ENCODE measurements at places on chromosomes 3 and 15. TPM values are rescaled to one million over a fixed set of nuclear protein-coding genes. Genes with fewer than 3 reads are reported as not detected.

The PYDC2 gene
- total RNA-seq = not detected

The SKOR1 gene
- 0.12 TPM for total RNA-seq

The NLGN1 gene
- 20.1 TPM for total RNA-seq

The STRIT1 gene
- not detected for total RNA-seq

The P2RY14 gene
- total RNA-seq = not detected

The IL12A gene
- total RNA-seq = 4.1 TPM

The CSTA gene
- 1.1 TPM for total RNA-seq

The FBXO45 gene
- total RNA-seq = 11.0 TPM

The GOLGA8Q gene
- 2.2 TPM for total RNA-seq

The TRH gene
- not detected for total RNA-seq

The POLQ gene
- total RNA-seq = 6.5 TPM

The ZKSCAN7 gene
- 7.4 TPM for total RNA-seq

The SECISBP2L gene
- total RNA-seq = 25.3 TPM

The ABI3BP gene
- 7.0 TPM for total RNA-seq

The VEPH1 gene
- total RNA-seq = 56.1 TPM

The ERC2 gene
- 0.75 TPM for total RNA-seq

The AHSG gene
- not detected for total RNA-seq

The OIP5 gene
- total RNA-seq = 12.1 TPM

The TNK2 gene
- total RNA-seq = 12.0 TPM

The THAP10 gene
- total RNA-seq = 4.6 TPM

The USP19 gene
- total RNA-seq = 56.4 TPM

The MITF gene
- total RNA-seq = 23.7 TPM

The CPA3 gene
- total RNA-seq = not detected

The TJP1 gene
- total RNA-seq = 69.4 TPM

The KCNH8 gene
- total RNA-seq = under 0.01 TPM

The C3orf85 gene
- total RNA-seq = not detected

The CTXN2 gene
- total RNA-seq = not detected

The EFCC1 gene
- total RNA-seq = not detected

The GOLGA6B gene
- total RNA-seq = not detected

The BMF gene
- 3.1 TPM for total RNA-seq

The ARGFX gene
- total RNA-seq = not detected

The APOD gene
- 0.11 TPM for total RNA-seq

The CLDN11 gene
- 264 TPM for total RNA-seq

The NR2E3 gene
- 0.25 TPM for total RNA-seq

The IGDCC3 gene
- under 0.01 TPM for total RNA-seq

The C3orf20 gene
- not detected for total RNA-seq

The GTF2A2 gene
- 14.7 TPM for total RNA-seq

The CADM2 gene
- not detected for total RNA-seq

The INKA1 gene
- 5.4 TPM for total RNA-seq

The UBA5 gene
- 52.1 TPM for total RNA-seq

The TLR9 gene
- total RNA-seq = under 0.01 TPM

The MUC20 gene
- 0.22 TPM for total RNA-seq

The MCF2L2 gene
- total RNA-seq = 0.66 TPM

The CPN2 gene
- not detected for total RNA-seq

The PSTPIP1 gene
- total RNA-seq = 0.11 TPM

The ROPN1 gene
- total RNA-seq = not detected

The CLCN2 gene
- total RNA-seq = 4.1 TPM

The PPP1R2 gene
- 113 TPM for total RNA-seq

The CNTN4 gene
- 1.00 TPM for total RNA-seq

The AGBL1 gene
- total RNA-seq = not detected

The CHRM5 gene
- total RNA-seq = 0.75 TPM

The DUOXA2 gene
- not detected for total RNA-seq

The HYKK gene
- 4.9 TPM for total RNA-seq

The RARRES1 gene
- 26.2 TPM for total RNA-seq

The FAM43A gene
- 15.5 TPM for total RNA-seq

The MESP2 gene
- 0.75 TPM for total RNA-seq

All from uterine smooth muscle cell (primary cell).